ENCODE measurements at places on chromosomes 7 and 10.

DNA sequence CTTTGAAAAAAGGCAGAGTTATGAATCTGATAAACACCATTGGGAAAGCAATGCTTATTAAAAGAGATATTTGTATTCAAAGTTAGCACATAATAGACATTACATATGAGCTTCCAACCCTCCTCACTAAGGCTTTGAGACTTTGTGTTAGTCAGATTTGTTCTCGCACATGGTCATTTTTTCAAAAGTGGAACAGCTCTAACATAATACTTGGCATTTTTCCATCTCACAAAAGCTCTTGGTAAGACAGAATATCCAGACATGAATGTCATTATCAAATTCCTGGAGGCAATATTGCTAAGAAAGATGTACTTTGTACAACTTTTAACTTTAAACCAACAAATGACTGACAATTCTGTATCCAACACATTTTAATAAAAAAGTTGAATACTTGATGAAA, 292.4 kb upstream of the SMIM30 start:
- no peak for ATAC-seq

DNA sequence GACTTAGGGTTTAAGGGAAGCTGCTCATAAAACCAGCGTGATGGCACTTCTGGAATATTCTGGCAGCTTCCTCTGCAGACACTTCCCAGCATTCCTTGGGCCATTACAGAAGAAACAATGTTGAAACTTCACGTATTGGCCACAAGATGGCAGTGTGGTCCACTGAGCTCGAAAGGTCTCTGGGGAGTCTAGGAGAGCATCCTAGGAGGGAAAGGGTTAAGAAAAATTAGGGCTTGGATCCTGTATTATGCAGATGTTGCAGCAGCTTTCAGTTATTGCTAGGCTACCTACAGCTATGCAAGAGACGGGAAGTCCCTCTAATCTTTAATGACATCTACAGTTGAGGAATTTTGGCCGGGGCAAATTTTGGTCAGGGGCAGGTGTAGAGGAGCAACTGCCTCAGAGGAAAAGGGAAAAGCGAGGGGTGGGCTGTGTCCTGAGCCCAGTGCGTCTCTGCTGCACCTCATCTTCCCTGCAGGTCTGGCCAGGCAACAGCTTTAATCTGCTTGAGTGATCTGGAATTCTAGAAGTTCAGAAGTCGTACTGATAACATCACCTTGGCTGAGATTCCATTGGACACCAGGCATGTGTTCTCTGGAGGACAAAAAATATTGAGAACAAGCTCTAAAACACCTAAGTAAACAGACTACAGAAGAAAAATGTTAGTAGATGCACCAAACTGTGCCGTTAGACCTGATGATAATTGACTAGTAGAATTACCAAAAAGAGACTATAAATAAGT, 220.8 kb upstream of the PRSS58 start:
- ATAC-seq: no peak

- no peak for ATAC-seq
Measured at GRCh38 chr7:17010637-17011300, 129.0 kb upstream of the AGR3 start.

- ATAC-seq: no peak
Measured at GRCh38 chr10:129730993-129731325, 233.1 kb downstream of the EBF3 start.

DNA sequence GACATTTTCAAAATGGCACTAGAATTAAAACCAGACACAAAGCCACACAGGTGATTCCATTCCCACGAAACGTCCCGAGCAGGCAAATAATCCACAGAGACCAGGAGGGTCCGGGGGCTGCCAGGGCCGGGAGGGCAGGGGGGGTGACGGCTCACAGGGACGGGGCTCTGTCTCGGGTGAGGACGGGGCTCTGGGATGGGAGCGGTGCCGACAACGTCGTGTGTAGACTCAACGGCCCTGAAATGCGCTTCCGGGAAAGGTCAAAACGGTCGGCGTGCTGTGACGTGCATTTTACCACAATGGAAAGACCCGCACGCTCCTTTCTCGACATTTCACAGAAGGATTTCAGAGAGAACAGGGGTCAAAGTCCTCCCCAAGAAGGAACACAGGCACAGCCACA, 63.3 kb upstream of the PDGFA start:
- no peak for ATAC-seq

DNA sequence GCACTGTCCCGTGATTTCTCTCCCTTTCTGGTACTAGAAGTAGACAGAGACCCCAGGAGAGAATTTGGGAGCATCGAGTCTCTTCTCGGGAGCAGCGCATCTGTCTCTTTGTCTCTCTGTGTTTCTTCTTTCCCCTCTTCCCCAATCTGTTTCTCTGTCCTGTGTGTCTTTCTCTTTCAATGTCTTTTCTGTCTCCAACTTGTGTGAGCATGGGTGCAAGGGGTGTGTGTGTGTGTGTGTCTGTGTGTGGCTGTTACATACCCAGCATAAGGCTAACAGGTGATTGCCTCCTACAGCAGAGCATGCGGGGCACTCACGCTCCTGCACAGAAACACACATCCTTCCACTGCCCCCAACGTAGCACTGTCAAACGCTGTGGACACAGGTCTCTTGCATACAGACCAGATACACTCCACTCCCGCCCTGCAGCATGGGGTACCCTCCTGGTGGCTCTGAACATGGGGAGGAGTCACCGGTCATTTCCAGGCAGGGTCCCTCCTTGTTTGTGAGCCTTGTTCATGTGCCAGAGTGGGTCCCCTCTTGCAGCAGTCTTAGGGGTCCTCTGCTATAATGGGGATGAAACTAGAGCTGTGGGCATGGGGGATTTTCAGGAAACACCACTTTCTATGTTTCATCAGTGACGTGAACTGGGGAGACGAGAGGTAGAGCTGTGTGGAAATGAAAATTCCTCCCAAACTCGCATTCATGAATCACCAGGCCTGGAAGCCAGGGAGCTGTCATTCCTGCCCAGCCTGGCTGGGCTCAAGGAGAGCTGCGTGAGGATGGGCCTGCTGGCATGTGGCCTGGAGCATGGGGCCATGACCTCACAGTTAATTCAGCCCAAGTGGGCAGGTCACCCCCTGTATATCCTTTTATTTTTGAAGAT, 980 bp downstream of the ADAMTS14 start:
- ATAC-seq: no peak

DNA sequence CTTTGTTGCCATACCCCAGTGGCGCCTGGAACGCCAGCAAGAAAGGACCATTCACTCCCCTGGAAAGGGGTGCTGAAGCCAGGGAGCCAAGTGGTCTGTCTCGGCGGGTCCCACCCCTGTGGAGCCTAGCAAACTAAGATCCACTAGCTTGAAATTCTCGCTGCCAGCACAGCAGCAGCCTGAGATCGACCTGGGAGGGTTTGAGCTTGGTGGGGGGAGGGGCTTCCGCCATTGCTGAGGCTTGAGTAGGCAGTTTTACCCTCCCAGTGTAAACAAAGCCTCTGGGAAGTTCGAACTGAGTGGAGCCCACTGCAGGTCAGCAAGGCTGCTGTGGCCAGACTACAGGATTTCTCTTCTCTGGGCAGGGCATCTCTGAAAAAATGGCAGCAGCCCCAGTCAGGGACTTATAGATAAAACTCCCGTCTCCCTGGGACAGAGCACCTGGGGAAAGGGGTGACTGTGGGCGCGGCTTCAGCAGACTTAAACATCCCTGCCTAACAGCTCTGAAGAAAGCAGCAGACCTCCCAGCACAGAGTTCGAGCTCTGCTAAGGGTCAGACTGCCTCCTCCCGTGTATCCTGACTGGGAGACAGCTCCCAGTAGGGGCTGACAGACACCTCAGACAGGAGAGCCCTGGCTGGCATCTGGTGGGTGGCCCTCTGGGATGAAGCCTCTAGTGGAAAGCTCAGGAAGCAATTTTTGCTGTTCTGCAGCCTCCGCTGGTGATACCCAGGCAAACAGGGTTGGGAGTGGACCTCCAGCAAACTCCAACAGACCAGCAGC, 281.1 kb upstream of the SP4 start:
- ATAC-seq: no peak

- no peak for ATAC-seq
Measured at GRCh38 chr7:38070718-38071117, 107.3 kb upstream of the STARD3NL start.

GRCh38 chr7:75534727-75535307, 42.7 kb downstream of the SPDYE5 start:
- peak; percentile 93 for ATAC-seq

GRCh38 chr7:98021588-98022351, 31.8 kb upstream of the OCM2 start:
- peak; percentile 82 for ATAC-seq

DNA sequence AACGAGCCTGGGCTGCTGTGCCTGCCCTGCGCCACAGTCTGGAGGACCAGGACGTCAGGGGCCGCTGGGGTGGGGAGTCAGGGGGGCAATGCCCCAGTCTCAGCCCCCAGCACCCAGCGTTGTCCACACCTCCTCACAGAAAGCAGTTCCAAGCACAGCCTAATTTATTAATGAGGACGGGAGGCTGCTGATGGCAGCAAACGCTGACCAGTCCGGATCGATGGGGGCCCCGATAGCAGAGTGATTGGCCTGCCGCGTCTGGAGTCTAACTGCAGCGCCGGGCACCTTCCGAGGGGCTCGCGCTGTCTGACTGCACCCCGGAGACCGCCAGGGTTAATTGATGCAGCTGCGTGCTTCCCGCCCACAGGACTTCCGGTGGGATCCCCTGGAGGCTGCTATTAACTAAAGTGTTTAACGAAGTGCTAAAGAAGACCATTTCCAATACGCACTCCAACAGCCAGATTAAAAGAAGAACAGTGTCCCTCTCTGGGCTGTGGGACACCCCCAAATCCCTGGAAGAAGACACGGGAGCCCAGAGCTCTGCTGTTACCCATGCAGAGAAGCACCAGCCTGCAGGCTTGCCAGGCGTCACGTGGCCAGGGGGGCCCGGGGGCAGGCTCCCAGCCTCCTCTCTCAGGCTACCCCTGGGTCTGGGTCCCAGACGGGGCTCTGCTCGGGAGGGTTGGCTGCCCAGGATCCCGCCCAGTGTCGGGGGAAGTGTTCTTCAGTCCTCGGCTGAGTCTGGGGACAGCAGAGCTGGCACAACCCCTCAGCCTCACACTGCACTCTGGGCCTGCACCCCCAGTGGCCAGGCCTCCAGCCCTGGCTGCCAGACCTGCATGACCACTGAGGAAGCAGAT, 63.8 kb downstream of the MICALL2 start:
- ATAC-seq: no peak

GRCh38 chr7:150384406-150385301, 5.5 kb downstream of the ZNF775 start:
- ATAC-seq: no peak

- peak; percentile 34 for ATAC-seq
Measured at GRCh38 chr7:45203936-45204445, 46.4 kb downstream of the RAMP3 start.

DNA sequence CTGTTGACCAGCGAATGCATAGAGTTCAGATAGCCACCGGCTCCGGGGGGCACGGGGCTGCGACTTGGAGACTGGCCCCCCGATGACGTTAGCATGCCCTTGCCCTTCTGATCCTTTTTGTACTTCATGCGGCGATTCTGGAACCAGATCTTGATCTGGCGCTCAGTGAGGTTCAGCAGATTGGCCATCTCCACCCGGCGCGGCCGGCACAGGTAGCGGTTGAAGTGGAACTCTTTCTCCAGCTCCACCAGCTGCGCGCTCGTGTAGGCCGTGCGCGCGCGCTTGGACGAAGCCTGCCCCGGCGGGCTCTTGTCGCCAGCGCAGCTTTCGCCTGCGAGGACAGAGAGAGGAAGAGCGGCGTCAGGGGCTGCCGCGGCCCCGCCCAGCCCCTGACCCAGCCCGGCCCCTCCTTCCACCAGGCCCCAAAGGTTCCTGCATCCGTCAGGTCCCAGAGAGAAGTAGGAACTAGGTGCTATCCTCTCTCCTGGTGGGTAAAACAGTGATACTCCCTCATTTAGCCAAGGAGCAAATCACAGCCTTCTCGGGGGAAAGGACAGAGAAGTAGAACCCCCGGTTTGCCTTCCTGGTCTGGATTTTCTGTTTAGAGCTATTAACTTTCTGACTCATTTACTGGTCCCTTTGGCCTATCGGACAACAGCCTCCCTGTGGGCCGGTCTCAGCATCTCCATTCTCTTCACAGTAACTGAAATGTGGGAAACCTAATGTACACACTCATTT, 6.1 kb upstream of the HOXA2 start:
- ATAC-seq: no peak

DNA sequence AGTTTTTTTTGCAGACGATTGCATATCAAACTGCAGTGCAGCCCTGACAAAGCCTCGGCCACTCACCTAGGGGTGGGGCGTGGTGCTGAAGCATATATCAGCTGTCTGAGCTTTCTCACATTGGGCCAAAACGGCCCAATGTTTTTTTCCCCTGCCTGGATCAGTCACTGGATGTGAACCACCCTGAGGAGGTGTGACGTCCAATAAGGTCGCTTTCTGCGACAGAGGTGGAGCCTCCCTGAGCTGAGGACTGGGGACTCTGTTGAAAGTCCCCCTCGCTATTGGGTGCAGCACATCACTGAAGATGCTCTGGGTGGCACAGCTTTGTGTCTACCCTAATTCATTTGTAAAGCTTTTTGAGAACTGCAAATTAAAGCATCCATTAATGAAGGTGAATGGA, 60.9 kb downstream of the SEM1 start:
- no peak for ATAC-seq

GRCh38 chr7:80870813-80871212, 48.0 kb downstream of the SEMA3C start:
- ATAC-seq: no peak

DNA sequence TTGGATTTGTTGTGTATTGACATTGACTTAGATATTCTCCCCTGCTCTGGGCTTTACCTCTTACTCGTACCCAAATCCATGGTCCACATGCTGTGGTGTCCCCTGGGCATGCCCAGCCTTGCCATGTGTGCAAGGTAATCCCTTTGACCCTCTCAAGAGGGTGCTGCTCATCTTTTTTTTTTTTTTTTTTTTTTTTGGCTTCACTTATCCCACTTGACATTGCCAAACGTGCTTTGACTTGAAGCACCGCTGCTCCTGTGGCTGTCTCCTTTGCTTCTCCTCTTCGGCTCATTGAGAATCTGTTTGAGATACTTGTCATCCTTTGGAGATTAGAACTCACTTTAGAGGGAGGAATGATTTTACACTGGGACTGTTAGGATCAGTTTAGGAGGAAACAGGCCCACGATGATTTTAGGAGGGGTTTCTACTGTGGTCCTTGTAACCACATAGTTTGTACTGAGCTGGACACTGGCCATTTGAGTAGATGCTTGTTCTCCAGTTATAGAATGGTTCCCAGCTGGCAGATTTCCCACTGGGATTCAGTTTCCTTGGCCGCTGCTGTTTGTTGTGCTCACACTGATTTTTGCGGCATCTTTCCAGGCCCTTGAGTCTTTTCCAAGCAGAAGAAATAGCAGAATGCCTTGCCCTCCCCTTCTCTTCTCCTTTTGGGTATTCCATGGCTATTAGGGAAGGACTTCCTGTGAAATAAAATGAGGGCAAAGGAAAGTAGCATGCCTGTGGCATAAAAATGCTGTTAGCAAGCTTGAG, 184.8 kb downstream of the AUTS2 start:
- ATAC-seq: no peak

DNA sequence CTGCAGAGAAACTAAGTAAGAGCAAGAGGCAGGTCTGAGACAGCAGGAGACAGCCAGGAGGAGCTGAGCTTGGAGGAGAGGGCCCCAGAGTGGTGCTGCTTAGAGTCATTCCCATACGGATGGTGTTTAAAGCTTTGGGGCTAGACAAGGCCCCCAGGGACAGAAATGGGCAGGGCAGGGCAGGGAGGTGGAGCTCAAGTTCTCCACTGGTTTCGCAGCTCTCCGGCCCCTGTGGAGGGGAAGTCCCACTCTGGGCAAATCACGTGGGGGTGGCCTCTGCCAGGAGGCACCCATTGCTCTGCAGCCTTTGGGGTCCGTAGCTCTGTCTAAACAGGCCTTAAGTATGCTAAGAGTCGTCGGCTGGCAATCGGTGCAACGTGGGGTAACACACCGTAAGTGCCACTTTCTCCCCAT, 1.0 kb upstream of the PTPRE start:
- no peak for ATAC-seq
